ENCODE measurements at places on chromosomes 11 and 22.

- no peak for DNase-seq
Measured at GRCh38 chr11:22733475-22734248, 67.3 kb downstream of the GAS2 start.

DNA sequence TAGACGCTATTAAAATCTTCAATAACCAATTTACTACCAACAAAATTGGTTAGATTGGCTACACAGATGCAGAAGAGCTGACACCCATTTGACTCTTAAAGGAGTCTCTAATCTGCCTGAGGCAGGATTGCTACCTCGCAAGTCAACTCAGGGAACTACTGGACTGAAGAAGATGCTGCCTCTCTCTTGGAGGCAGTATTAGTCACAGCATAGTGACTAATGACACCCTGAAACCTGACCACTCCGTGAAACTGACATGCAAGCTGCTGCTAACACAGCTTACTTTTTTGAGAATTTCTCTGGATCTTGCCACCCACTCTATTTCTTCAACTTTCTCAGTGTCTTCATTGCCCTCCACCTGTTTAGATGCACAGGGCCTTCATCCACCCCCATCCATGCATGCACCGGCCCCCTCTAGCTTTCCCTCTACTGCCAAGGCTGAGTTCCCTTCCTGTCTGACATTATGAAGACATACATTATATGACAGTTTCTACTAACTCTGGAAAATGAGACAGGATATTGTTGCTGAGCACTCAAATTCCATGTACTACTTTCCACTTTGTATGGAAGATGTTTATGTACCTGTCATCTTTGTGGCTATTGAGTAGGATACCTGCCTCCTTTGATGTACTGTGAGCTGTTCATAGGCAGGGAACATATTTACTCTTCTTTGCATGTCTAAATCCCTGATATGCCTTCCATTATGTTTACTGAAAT lies 183.2 kb downstream of the MSANTD4 start:
- no peak for DNase-seq

DNA sequence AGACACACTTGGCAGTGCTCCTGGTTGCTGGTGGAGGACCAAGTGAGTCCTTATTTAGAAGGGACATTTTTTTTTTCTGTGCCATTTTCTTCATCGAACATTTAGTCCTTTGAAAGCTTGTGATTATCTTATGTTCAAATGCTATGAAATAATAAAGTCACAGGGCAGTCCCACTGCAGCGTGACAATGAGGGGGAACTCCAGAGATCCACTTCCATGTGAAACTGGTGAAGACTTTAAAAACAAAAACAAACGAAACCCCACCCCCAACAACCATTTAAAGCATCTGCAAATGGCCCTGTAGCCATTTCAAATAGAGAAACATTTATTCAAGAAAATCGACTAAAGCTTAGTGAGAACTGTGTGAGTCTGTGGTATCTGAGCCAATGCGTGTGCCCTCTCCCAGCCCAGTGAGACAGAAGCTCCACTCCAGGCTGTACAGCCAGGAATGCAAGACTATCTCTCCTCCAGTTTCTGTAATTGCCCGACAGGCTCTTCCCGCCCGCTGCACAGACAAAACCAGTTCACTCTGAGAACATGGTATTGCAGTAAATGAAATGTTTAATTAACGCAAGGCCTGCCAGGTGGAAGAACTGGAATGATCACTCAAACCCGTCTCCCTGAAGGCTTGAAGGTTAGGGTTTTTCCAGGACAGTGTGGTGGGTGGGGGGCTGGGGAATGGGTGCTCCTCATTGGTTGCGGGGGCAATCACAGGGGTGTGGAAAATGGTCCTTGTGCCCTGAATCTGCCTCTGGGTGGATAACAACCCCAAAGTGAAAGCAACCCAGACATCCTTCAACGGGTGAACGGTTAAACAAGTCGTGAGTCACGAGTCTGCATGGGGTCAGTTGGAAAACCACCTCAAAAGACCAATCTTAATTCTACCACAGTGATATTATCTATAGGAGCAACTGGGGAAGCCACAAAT lies 8.4 kb downstream of the KRTAP5-6 start:
- no peak for DNase-seq

GRCh38 chr11:126163074-126163700 lies 48.3 kb downstream of the RPUSD4 start:
- DNase-seq = no peak

- DNase-seq = no peak
Measured at GRCh38 chr11:10486161-10486840, 31.2 kb downstream of the AMPD3 start.

- DNase-seq = no peak
Measured at GRCh38 chr11:44531116-44531504, 34.4 kb upstream of the CD82 start.

- DNase-seq = no peak
Measured at GRCh38 chr22:28607795-28608194, 71.8 kb downstream of the TTC28 start.

- DNase-seq = no peak
Measured at GRCh38 chr11:86464509-86465221, 90.0 kb downstream of the CCDC81 start.

DNA sequence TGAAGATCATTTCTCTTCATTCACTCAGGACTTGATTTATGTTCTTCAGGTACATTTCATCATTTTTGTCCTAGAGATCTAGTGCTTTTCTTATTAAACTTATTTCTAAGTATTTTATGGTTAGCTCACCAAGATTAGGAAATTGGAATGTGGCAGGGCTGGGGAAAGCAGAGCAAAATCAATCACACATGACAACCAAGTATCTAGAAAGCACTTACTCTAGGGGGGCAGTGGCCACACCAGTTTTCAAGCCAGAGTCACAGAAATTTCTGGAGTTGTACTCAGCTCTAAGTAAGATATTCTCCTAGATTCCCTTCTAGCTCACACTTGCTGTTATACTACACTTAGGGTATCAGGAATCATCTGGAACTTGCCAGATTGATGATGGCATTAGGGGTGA lies 33.3 kb upstream of the MYEOV start:
- no peak for DNase-seq

GRCh38 chr11:99519095-99519494 lies 498.3 kb downstream of the CNTN5 start:
- DNase-seq = no peak

DNA sequence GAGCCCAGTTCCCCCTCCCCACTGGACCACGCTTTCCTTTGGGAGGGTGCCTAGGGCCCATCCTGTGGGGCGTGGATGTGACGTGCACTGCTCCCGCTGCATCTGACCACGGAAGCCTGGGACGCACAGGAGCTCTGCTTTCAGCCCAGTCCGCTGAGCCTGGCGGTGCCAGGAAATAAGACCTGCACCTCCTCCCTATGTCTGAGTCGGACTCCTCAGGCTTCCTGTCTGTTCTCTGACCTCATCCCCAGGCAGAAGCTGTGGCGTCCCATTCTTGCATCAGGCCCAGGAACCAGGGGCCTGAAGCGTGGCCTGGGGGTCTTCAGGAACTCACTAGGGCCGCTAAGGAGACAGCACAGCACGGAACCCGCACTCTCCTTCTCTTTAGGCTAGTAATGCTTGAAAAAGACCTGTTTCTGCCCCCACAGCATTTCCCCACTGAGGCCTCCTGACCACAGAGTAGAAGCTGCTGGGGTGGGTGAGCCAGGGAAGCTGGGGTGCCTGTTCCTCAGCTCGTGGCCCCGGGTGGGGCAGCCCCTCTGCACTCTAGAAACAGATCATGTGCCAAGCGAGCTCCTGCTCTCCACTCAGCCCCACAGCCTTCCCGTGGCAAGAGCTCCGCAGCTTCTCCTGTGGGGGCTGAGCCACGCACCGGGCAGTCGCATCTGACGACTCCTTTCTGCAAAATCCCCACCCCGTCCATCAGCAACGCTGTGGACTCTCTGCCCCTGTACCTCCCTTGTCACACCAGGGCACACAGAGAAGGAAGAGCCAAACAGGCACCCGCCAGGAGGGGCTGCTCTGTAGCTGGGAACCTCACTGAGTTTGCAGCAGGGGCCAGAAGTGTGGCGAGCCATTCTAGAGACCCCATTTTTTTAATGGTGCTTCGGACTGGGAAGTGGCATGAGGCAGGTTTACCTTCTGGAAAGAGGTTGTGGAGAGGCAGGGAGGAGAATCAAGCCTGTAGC lies 22.6 kb downstream of the MOV10L1 start:
- no peak for DNase-seq

DNA sequence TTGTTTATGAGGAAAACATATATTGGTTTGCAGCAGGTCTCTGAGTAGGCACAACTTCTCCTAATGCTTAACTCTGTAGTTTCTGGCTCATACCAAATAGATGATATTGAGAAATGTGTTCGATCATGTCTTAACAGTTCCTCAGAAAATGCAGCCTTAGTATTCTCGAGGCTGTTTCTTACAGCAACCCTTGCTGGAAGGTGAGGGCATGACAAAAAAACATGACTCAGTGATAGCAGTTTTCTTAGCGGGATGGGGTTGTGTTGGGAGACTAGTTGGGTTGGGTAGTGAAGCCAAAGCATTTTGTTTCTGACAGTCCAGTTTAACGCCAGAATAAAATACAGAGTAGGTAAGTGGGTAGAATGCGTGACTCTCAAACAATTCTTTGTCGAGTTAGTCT lies 94.7 kb upstream of the PARVA start:
- DNase-seq = no peak

GRCh38 chr22:42613872-42614301 lies 796 bp downstream of the POLDIP3 start:
- no peak for DNase-seq

DNA sequence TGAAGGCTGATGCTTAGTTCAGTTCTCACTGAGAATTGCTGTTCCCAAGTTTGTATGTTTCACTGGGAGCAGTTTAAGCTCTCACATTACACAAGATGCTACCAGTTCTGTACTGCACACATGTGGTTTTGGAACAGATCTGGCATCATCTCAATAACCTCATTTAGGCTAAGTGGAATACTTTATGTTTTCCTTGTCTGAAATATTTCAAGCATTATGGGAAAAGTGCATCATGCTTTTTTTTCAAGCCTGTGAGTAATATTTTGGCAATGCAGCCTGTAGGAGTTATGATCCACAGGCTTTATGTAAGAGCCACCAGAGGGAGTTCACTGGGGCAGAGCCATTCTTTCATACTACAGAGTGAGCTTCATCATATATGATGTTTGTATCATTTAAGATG lies 141.5 kb downstream of the OR4C45 start:
- no peak for DNase-seq

DNA sequence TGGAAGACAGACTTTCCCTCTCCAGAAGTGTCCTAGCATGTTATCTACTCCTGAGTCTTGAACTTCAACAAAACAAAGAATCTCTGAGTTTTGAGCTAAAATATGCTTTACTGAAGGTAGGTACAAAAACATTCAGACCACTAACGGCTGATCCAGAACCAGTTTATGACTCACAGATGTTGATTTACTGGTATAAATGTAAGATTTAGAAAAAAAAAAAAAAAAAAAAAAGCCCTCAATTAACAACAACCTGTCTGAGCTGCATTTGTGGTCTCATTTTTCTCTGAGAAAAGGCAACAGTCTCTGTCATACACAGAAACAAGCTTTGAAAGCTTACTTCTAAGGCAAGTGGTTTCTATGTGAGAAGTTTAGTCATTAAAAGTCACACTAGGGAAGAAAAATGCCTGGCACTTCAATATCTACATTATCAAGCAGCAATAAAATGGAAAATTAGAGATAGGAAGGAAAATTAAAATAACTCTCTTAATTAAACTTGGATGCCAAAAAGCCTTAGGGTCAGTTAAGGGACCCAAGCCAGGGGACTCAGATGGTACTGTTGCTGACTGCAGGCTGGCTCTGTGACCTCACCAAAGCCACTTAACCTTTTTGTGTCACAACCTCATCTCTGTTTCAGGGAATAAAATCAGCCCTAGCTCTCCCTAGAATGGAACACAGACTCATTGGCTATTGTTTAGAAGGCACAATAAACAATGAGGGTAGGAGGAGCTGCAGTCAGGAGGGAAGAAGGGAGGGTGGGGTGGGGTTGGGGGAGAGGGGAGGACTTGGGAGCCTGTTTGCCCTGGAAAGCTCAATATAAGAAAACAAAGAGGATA lies 61.7 kb downstream of the ETS1 start:
- no peak for DNase-seq

DNA sequence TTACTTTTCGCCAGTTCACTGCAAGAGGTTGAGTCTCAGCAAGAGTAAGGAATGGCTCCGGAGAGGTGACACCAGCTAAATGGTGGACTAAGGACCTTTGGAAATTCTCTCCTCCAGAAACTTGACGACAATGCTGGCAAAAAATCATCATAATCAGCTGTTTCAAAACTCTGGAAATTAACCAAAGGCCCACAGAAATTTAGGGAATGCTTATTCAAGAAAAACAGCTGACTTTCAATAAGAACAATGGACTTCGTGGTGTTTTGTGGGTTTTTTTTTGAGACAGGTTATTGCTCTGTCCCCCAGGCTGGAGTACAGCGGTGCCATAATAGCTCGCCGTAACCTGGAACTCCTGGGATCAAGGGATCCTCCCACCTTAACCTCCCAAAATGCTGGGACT lies 68.4 kb upstream of the SEPTIN5 start:
- DNase-seq = no peak

DNA sequence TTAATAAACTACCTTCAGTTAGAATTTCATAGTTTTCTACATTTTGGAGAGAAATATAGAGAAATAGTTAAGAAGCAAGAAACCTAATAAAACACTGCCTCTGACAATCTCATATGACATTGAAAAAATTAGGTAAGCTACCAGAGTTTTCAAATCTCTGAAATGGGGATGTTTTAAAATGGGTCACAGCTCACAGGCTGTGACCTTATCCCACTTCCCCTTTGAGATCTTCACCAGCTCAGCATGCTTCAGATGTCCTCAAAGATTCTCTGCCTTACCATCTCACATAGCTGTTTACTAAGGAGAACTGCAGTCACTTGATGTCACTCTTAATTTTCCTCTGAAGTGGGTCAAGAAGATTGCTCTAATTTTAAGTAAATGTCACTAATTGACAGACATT lies 717.8 kb downstream of the JRKL start:
- DNase-seq = no peak

GRCh38 chr11:71284525-71285092 lies 32.2 kb upstream of the SHANK2 start:
- DNase-seq = no peak

GRCh38 chr11:46238967-46239800 lies 38.3 kb upstream of the CREB3L1 start:
- no peak for DNase-seq

DNA sequence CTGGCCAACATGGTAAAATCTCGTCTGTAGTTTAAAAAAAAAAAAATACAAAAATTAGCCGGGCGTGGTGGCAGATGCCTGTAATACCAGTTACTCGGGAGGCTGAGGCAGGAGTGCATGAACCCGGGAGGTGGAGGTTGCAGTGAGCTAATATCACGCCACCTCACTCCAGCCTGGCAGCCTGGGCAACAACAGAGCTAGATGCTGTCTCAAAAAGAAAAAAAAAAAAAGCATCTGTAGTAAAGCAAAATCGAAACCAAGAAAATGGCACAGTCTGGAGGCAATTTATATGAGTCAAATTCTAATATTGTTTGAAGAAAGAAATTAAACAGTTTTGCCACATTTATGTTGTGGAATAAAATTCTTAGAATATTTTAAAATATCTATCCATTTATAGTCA lies 365.0 kb upstream of the CHORDC1 start:
- no peak for DNase-seq

- DNase-seq = no peak
Measured at GRCh38 chr22:20058989-20059770, 20.9 kb upstream of the DGCR8 start.

GRCh38 chr11:9573775-9574621 lies 528 bp downstream of the WEE1 start:
- DNase-seq = no peak

All from NCI-H1436 treated with DMSO at 0.1 percent for 48 hours (cell line).